ENCODE measurements at places on chromosomes 5 and 9.

GRCh38 chr5:61737301-61737963, 405.4 kb downstream of the ZSWIM6 start:
- H3K27ac ChIP-seq = no peak overlapping the region
- H3K36me3 ChIP-seq = no peaks in the 10 kb centered on the region
- no peak for DNase-seq
- peaks cover 3% of the 10 kb centered on the region for H3K27me3 ChIP-seq

DNA sequence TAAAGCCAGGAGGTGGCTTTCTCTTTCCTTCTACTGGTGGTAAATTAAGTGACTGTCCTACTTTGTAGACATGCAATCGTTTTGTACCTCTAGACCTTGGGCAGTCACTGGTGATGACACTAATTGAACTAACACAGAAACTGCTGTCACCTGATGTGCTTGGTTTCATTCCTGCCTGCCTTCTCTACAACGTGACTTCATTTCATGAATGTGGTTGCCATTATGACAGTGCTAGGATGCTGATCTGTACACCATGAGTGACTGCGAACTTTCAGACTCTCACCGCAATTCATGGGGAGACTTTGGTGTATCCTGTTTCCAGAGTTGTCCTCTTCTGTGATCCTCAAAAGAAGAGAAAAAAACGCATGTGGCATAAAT, 47.5 kb downstream of the UBE2QL1 start:
- no peak overlapping the region for H3K27ac ChIP-seq
- no peak overlapping the region for H3K4me3 ChIP-seq
- no peaks in the 10 kb centered on the region for H3K4me1 ChIP-seq
- H3K36me3 ChIP-seq = no peaks in the 10 kb centered on the region

DNA sequence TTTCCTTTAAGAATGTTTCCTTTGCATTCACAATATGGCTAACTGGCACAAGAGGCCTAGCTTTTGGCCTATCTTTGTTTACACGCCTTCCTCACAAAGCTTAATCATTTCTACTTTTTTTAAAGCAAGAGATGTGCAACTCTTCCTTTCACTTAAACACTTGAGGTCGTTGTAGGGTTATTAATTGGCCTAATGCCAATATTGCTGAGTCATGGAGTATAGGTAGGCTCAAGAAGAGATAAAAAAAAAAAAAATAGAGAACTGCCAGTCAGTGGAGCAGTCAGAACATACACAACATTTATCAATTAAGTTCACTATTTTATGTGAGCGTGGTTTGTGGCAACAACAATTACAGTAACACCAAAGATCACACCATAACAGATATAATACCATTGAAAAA, 5.9 kb downstream of the FKBP15 start:
- H3K4me1 ChIP-seq = peaks cover 3% of the 10 kb centered on the region
- no peaks in the 10 kb centered on the region for H3K27me3 ChIP-seq
- no peak for DNase-seq
- H3K27ac ChIP-seq = no peak overlapping the region
- H3K36me3 ChIP-seq = peaks cover 14% of the 10 kb centered on the region

DNA sequence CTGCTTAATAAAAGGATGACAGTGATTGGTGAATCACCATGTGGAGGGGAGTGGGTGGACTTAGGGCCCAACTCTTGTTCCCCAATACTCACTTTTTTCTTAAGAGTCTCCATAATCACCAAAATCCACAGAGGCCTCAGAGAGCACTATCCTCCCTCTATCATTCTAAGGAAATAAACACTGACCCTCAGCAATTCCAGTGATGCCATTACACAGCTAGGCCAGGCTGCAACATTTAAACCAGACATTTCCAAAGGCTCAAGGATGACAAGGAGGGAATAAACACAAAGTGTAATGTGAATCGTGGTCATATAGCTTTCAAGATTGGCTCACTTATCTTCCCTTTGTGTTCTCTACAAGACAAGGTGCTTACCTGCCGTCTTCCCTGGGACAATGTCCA, 2.4 kb upstream of the ARSI start:
- no peak overlapping the region for H3K4me3 ChIP-seq
- peaks cover 7% of the 10 kb centered on the region for H3K4me1 ChIP-seq
- H3K27ac ChIP-seq = no peak overlapping the region
- no peaks in the 10 kb centered on the region for H3K36me3 ChIP-seq
- no peak for DNase-seq

- no peaks in the 10 kb centered on the region for H3K27me3 ChIP-seq
- no peak overlapping the region for H3K4me3 ChIP-seq
- H3K27ac ChIP-seq = no peak overlapping the region
- DNase-seq = peak; percentile 67
- no peaks in the 10 kb centered on the region for H3K36me3 ChIP-seq
- H3K4me1 ChIP-seq = peaks cover 5% of the 10 kb centered on the region
These were observed 497.6 kb downstream of the GADD45G start for GRCh38 chr9:90102292-90102901.

- no peaks in the 10 kb centered on the region for H3K36me3 ChIP-seq
- no peaks in the 10 kb centered on the region for H3K4me1 ChIP-seq
- H3K27ac ChIP-seq = no peak overlapping the region
- no peaks in the 10 kb centered on the region for H3K27me3 ChIP-seq
These were observed 294.5 kb downstream of the CTNND2 start for GRCh38 chr5:11609570-11610303.

GRCh38 chr5:137470111-137470920, 28.8 kb downstream of the SPOCK1 start:
- DNase-seq = no peak
- no peaks in the 10 kb centered on the region for H3K36me3 ChIP-seq
- no peaks in the 10 kb centered on the region for H3K27me3 ChIP-seq
- H3K27ac ChIP-seq = no peak overlapping the region
- H3K4me3 ChIP-seq = no peak overlapping the region

- no peaks in the 10 kb centered on the region for H3K36me3 ChIP-seq
- no peak overlapping the region for H3K27ac ChIP-seq
- no peaks in the 10 kb centered on the region for H3K4me1 ChIP-seq
- no peak overlapping the region for H3K4me3 ChIP-seq
- H3K27me3 ChIP-seq = no peaks in the 10 kb centered on the region
- no peak for DNase-seq
These were observed 194.9 kb downstream of the ATP10B start for GRCh38 chr5:160657068-160657507.

GRCh38 chr5:102375272-102375671, 79.2 kb upstream of the SLCO4C1 start:
- no peak for DNase-seq
- no peaks in the 10 kb centered on the region for H3K27me3 ChIP-seq
- no peaks in the 10 kb centered on the region for H3K36me3 ChIP-seq
- H3K27ac ChIP-seq = no peak overlapping the region
- no peak overlapping the region for H3K4me3 ChIP-seq

GRCh38 chr5:139180850-139181249, 17.3 kb downstream of the SIL1 start:
- H3K4me1 ChIP-seq = no peaks in the 10 kb centered on the region
- H3K27me3 ChIP-seq = no peaks in the 10 kb centered on the region
- no peak overlapping the region for H3K27ac ChIP-seq
- no peak for DNase-seq

DNA sequence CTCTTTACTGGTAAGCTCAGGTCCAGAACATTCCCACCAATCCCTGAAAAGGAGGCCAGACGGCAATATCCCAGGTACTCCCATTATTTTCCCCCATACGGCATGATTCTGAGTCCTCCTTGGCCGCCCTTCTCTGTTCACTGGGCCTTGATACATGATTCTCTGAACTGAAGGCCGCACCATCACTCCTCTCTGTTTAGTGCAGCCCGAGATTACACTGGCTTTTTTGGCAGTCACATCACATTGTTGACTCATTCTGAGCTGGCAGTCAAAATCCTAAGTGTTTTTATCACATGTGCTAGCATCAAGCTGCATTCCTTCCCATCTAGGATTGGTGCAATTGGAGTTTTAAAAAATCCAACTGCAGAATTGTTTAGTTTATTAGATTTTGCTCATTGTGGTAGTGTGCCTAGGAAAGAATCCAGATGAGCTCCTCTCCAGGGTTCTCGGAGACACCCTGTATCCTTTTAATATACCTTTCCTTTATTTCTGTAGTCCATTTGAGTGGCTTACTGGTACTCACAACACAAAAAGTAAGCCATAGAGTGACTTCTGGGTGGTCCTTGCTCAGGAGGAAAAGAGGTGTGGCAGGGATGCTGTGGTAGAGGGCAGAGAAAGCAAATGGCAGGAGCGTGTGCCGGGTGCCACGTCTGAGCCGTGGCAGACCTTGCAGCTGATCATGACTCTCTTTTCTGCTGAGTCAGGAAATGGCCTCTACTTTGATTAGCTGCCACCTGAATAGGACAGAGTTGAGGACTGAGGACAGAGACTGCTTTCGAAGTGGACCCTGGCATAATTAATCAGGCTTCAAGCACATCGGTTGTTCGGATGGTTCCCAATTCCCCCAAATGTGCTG, 121.1 kb upstream of the IL12B start:
- no peak overlapping the region for H3K4me3 ChIP-seq
- H3K27ac ChIP-seq = no peak overlapping the region
- H3K4me1 ChIP-seq = peaks cover 2% of the 10 kb centered on the region

DNA sequence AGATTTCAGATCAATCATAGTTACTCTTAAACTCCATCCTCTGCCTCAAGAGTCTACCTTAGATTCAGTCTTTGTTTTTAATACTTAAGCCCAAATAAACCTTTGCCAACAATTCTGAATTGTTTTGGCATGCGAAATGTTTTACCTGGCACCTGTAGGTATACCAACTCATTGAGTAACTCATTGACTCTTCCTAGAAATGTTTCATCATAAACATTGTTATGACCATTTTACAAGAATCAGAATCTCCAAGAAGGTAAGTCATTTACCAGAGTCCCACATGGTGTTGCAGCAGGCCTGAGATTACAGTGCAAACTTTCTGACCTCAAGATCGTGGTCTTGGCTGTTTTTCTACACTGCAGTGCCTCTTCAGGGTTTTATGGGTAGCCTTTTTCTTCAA, 750.4 kb downstream of the BRINP1 start:
- H3K4me3 ChIP-seq = no peak overlapping the region
- H3K27me3 ChIP-seq = no peaks in the 10 kb centered on the region
- no peak overlapping the region for H3K27ac ChIP-seq
- DNase-seq = no peak
- no peaks in the 10 kb centered on the region for H3K36me3 ChIP-seq

- H3K4me1 ChIP-seq = no peaks in the 10 kb centered on the region
- H3K27me3 ChIP-seq = no peaks in the 10 kb centered on the region
- no peak overlapping the region for H3K4me3 ChIP-seq
- no peak for DNase-seq
These were observed 91.1 kb upstream of the CD180 start for GRCh38 chr5:67287510-67288268.

GRCh38 chr5:79547982-79548381, 34.0 kb upstream of the HOMER1 start:
- no peaks in the 10 kb centered on the region for H3K36me3 ChIP-seq
- no peaks in the 10 kb centered on the region for H3K27me3 ChIP-seq
- H3K27ac ChIP-seq = no peak overlapping the region
- peaks cover under 1% of the 10 kb centered on the region for H3K4me1 ChIP-seq
- H3K4me3 ChIP-seq = no peak overlapping the region

GRCh38 chr9:88664773-88665172, 129.8 kb downstream of the NXNL2 start:
- DNase-seq = no peak
- H3K36me3 ChIP-seq = no peaks in the 10 kb centered on the region
- H3K4me3 ChIP-seq = no peak overlapping the region
- H3K27me3 ChIP-seq = no peaks in the 10 kb centered on the region
- no peaks in the 10 kb centered on the region for H3K4me1 ChIP-seq

DNA sequence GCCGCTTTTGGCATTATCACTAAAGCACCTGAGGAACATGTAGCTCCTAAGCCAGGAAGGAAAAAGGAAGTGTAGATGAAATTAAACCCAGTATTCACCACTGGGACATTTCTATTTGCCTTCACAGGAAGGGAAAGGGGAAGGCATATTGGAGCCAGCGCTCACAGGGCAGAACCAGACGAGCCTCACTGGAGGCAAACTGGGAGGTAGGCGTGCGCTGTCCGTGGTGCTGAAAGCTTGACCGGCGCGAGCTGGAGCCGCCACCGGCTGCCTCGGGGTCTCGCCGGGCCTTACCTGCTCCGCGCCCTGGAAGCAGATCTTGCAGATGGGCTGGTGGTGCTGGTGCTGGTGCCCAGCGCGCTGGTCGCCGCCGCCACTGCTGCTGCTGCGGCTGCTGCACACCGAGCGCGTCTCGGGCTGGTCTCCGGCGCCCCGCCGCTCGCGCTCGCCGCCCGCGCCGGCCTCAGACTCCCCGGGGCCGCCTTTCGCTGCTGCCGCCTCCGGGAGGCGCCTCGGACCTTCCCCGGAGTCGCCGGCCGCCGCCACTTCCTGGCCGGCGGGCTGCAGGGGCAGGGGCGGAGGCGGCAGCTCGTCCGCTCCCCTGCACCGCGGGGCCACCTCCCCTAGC, 732 bp downstream of the MARCHF11 start:
- H3K27me3 ChIP-seq = peaks cover 12% of the 10 kb centered on the region
- H3K4me3 ChIP-seq = no peak overlapping the region
- H3K4me1 ChIP-seq = no peaks in the 10 kb centered on the region

DNA sequence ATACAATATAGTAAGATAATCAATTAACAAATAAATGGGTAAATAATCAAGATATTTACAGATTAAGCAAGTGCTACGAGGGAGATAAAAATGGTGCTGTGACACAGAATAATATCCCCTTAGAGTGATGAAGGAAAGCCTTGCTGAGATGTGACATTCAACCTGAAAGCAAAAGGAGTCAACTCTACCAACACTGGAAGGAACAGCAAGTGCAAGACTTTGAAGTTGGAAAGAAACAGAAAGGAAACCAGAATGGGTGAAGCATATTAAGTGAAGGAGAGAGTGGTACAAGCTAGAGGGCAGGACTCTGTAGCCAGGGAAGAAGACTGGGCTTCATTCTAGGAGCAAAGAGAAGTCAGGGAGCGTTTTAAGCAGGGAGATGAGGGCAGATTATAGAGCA, 12.2 kb upstream of the MEGF9 start:
- no peak overlapping the region for H3K27ac ChIP-seq
- H3K4me3 ChIP-seq = no peak overlapping the region
- no peaks in the 10 kb centered on the region for H3K27me3 ChIP-seq
- no peaks in the 10 kb centered on the region for H3K36me3 ChIP-seq
- H3K4me1 ChIP-seq = no peaks in the 10 kb centered on the region

DNA sequence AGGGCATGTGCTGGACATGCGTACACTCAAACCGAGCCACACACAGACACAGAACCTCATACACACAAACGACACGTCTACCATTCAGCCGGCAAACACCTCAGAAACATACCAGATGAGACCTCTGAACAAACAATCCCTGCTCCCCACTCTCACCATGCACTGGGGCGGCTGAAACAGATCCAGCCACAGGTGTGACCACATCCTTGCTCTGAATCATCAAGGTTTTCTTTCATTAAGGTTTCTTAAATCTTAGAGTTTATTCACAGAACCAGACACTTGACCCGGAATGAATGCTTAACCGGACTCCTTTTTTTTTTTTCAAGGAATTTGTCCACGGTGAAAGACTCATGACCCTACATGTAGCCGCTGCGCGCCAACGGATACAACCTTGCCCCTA, 26.2 kb downstream of the TERT start:
- DNase-seq = no peak
- H3K4me3 ChIP-seq = no peak overlapping the region
- peaks cover 16% of the 10 kb centered on the region for H3K4me1 ChIP-seq
- H3K36me3 ChIP-seq = no peaks in the 10 kb centered on the region

GRCh38 chr9:127634698-127635097, 22.6 kb downstream of the STXBP1 start:
- no peak for DNase-seq
- H3K27me3 ChIP-seq = no peaks in the 10 kb centered on the region
- peaks cover 7% of the 10 kb centered on the region for H3K4me1 ChIP-seq
- H3K36me3 ChIP-seq = no peaks in the 10 kb centered on the region
- H3K4me3 ChIP-seq = no peak overlapping the region

- no peak overlapping the region for H3K27ac ChIP-seq
- H3K36me3 ChIP-seq = no peaks in the 10 kb centered on the region
- no peaks in the 10 kb centered on the region for H3K4me1 ChIP-seq
- DNase-seq = no peak
These were observed 396.9 kb downstream of the AGTPBP1 start for GRCh38 chr9:85344901-85345300.

Data from T-cell (primary cell).